Osteoblast (primary cell): ENCODE measurements at places on chromosomes 1 and 21.

DNA sequence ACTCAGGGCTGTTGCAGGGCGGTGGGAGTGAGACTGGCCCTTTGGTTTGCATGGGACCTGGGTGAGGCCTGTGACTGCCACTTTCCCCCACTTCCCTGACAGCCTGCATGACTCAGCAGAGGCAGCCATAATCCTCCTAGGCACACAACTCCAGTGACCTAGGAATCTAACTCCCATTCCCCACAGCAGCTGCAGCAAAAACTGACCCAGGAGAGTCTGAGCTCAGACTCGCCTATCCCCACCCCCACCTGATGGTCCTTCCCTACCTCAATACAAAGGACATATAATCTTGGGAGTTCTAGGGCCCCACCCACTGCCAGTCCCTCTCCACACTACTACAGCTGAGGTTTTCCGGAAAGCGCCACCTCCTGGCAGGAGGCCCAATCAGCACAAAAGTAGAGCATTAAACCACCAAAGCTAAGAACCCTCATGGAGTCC, 26.7 kb downstream of the NDC1 start:
- DNase-seq = no peak

DNA sequence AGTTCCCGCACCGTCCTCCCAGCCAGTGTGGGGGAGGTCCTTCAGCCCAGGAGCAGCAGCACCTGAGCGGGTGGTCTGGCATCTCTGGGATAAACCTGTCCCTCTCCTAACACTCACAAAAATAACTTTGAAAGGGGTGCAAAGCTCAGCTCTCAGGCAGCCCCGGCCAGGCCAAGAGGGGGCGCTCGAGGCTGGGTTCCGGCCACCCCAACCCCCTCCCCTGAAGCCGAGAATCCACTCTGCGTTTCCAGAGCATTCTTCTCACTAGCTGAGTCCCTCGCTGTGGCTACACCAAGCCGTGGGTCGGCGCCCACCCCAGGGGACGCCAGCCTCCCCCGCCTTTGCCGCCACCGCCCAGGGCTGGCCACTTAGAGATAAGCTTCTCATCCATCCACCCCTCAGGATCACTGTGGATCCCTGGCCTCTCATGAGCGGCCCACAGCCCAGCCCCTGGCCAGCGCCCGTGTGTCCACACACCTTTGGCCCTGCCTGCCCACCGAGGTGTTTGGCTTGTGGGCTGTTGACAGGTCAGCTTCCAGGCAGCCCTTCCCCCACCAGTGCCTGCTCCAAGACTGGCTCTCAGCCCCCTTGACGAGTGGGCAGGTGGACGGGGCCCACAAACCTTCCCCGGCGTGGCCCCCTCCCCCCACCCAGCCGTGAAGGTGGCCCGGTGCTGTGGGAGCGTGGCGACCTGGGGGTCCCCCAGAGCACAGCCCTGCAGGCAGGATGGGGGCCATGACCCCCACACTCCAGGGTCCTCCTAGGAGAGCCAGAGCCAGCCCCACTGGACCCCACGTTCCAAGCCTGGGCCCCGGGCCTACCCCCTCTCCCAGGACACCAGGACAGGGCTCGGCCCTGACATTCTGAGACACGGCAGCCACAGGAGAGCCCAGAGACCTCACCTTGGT, 1.9 kb downstream of the FTCD start:
- DNase-seq = peak; percentile 99

GRCh38 chr1:197692965-197693364, 82.3 kb downstream of the DENND1B start:
- DNase-seq = no peak

DNA sequence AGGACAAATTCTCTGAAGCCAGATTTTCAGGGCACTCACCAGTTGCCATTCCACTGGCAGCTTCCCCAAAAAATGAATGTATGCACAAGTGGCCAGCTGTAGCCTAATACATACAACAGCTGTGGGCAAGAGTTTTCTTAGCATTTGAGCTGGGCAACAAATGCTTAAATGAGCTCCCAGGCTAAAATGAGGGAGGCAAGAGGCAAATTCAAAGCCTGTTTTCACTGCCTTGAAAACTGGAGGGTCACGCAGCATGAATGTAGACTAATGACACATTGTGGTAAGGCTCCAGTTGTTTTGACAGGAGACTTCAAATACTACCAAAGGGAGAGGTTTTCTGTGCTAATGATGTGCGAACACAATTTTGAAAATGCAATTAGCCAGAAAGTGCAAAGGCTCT, 88.2 kb downstream of the TIAM1 start:
- DNase-seq = no peak

DNA sequence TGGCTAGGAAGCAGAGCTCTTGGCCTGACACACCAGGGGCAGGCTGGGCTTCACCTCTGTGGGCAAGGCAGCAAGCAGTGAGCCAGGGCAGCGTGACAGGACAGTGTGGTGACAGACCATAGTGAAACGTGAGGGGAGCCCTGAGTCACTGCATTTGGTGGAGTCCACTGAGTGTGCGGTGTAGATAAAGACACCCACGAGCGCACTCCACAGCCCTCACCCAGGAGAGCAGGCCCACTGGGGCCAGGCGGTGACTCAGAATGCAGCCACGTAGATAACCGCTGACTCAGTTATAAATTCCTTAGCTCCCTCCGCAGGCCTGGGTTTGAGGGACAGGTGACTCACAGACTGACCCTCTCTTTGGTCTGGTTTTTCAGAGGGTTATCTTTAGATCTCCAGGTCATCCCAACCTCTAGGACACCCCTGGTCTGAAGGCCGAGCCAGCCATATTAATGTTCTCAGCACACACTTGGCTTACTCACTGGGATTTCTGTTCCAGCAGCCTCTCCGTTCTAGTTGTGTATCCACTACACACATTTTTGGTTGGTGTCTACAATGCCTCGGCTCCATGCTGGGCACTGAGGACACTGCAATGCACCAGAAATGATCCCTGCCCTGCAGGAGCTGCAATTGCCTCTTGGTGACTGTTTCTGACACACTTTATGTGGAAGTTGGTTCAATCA, 90.2 kb upstream of the TSPAN2 start:
- peak; percentile 92 for DNase-seq

DNA sequence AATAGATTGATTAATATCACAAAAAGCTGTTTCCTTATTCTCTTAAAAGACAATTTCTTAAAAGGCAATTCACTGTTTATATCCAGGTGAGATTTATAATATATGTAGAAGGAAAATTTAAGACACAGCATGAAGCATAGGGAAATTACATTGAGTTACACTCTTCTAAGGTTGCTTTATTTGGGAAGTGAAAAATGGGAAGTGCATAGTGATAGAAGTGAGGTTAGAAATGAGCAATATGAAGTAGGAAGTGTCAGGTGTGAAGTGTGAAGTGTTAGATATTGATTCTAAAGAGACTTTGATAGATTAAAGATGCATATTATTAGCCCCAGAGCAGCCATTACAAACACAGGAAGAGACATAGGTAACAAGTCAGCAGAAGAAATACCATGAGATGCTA, 40.3 kb downstream of the FH start:
- DNase-seq = no peak

GRCh38 chr1:49160677-49161076, 384.0 kb upstream of the BEND5 start:
- no peak for DNase-seq

- DNase-seq = no peak
These were observed 17.6 kb downstream of the NOS1AP start for GRCh38 chr1:162087111-162087510.

DNA sequence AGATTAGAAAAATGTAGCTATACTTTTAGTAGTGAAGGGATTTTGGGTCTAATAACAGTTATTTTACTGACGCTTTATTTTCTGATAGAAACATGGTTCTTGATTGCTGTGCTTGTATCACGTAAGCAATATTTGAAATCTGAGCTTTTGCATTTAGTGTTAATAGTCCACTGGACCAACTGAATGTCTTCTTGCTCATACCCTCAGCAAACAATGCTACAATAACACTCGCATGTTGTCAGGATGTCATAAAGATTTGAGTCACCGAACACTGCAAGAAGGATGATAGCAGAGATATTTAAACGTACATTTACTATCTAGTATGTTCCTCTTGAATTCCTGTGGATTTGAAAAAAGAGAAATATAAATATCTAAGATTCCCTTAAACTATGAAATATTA, 7.5 kb downstream of the DYRK1A start:
- no peak for DNase-seq

GRCh38 chr21:34186109-34186719, 112.8 kb downstream of the MRPS6 start:
- DNase-seq = no peak

DNA sequence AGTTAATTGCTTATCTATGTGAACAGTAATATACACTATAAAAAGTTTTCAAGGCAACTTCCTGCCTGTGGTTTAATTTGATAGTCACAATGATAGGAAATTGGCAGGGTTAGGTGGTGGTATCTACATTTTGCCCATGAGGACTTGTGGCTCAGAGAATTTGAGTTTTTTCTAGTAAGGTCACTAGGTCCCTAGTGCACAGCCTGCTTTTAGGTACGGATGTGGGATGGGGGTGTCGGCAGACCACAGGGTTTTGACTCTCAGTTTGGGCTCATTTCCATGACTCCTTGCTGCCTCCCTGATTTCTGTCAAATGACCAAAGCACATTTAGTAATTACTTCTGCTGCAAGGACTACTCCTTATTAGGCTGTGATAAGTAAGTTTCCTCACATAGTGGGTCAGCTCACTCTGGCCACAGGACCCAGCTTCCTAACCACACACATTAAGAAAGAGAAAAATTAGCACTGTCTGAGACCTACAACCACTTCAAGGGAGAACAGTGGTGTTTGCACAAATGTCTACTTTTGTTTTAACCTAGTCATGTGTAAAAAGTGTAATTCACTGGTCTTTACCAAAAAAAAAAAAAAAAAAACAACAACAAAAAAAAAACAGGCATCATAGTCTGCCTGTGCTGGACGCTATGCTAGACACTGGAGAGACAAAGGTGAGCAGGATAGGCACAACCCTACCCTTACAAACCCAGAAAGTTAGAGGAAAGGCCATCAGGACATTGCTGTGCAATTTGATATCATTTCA, 43.7 kb downstream of the MRPL39 start:
- no peak for DNase-seq

GRCh38 chr21:34282223-34282622, 81.6 kb upstream of the KCNE2 start:
- peak; percentile 71 for DNase-seq

DNA sequence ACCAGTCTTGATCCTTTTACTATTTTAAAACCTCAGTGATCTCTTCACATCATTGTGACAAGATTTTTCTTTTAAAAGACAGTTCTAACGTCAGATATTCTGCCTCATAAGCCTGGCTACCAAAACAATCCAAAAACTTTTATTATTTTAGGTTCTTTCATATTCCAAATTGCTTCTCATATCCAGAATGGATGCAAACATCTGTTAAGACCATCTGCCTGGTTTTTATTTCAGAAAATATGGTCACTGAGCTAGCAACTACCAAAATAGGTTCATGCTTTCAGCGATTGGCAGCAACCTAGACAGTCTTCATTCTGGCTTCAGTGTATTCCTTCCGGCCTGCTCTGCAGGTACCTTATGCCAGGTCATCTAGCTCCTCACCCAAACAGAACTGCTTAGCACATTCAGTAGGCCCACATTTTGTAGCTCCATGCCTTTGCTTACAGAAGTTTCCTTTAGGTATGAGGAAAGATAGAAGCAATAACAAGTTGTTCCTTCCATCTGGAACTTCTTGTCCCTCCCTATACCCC, 59.0 kb upstream of the CACYBP start:
- DNase-seq = no peak

DNA sequence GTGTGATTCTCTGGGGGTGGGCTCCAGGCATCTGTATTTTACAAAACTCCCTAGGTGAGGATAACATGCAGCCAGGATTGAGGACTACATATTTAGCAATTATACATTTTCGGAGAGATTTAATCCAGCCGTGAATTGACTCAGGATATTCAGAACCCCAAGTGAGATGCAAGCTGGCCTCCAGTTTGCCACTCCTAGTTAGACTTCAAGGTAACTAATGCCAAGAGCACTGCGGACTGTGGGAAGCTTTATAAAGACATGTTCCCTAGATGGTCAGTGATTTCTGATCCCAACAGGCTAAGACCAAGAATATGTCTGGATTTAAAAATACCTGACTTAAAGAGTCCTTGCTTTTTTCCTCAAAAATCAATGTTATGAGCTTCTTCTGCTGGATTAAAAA, 308.5 kb downstream of the NTNG1 start:
- no peak for DNase-seq

DNA sequence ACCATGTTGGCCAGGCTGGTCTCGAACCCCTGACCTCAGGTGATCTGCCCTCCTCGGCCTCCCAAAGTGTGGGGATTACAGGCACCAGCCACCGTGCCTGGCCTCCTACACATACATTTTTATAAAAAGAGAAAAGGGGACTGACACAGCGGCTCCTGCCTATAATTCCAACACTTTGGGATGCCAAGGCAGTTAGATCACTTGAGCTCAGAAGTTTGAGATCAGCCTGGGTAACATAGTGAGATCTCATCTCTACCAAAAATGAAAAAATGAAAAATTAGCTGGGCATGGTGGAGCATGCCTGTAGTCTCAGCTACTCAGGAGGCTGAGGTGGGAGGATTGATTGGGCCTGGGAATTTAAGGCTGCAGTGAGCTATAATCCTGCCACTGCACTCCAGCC, 23.4 kb downstream of the ZNF281 start:
- DNase-seq = no peak

GRCh38 chr1:48649880-48650279, 126.8 kb downstream of the BEND5 start:
- no peak for DNase-seq

DNA sequence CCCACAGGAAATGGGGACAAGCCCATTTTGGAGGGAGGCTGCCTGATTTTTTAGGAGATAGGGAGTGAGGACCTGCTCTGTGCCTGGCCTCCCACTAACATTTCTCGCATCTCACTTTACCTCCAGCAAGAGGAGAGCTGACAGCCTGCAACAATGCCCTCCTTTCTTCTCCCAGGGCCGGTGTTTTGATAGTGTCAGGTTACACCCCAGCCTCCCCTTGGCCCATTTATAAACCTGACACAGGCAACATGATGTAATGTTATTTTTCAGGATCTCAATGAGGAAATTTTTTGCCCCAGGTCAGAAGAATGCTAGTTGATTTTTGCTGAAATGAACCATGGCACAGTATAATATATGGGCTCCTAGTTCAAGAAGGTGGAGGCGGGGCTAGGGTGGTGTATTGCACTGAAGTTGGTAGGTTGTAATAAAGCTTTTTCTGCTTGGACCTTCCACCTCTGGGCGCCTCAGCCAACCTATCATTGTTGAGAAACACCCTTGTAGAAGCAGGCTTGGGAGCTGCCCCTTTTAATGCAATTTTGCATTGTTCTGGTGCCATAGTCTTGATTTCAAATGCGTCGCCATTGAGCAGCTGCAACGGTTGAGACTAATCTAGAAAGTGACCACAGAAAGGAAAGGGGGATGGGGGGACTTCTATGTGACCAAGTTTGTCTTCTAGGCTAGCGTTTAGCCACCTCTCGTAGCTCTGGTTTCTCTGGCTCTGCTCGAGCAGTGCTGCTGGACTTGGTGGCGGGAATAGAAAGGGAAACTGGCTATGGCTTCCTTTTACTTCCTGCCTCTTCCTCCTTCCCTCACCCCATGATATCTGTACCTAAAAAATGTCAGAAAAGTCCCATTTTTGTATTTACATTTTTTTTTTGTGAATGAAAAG, 53.0 kb downstream of the PBX1 start:
- peak; percentile 84 for DNase-seq
